Bronchial epithelial cell (primary cell): ENCODE measurements at places on chromosomes 4 and X. TPM values are rescaled to one million over a fixed set of nuclear protein-coding genes. Genes with fewer than 3 reads are reported as not detected.

The FGF13 gene
- 1.2 and 6.8 TPM in 2 replicates for total RNA-seq

The CT45A10 gene
- total RNA-seq = not detected in 2 replicates

DNA sequence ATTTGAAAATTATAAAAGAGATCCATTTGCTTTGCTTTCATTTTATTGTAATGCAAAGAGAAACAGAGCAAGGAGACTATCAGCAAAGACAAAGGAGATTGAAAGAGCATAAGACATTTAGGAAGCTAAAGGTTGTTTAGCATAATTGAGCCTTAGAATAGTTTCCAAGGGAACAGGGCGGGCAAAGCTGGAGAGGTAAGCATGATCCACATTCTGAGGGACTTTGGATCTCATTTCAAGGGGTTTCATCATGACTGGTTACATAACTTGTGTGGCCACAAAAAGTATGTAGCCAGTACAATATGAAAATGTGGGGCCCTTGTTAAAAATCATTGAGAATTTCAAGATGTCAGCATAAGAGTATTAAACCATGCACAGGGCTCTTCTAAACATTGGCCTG is 406.5 kb downstream of the RPA4 start:
- DNase-seq = no peak

DNA sequence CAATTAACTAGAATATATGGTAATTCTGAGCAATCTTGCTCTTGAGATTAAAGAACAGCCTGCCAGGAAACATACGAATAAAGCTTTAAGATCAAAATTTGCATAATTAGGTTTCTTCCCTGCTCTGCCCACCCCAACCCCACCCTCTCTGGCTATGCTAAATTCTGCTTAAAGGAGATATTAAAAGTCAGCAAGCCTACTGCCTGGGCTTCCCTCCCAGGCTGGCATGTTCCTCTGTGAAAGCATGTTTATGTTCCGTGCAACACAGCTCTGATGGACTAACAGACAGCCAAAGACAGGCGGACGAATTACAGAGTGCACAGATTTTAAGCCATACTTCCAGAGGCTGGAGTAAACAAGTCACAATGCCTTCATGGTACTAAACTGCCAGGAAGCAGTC is 28.4 kb downstream of the CD99L2 start:
- no peak for DNase-seq

DNA sequence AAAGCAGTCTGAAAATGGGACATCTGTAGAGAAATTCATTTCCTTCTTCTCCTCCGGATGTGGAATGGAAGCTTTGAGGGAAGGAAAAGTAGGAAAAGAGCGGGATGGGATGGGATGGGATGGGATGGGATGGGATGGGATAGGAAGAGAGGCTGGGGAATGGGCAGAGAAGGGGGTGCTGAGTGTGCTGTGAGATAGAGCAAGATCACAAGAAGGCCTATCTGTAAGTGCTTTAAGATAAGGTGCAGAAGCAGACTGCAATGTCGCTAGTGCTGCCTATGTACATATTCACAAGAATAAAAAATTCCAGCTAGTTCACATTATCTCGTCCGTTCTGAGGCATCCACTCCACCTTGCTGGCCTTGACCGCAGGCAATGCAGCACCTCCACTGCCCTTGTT is 86.2 kb downstream of the IRF2 start:
- DNase-seq = no peak
